Naive thymus-derived CD4-positive, alpha-beta T cell (primary cell): ENCODE measurements at places on chromosomes 16 and 17.

GRCh38 chr17:66547151-66547865 lies 244.9 kb downstream of the PRKCA start:
- DNase-seq = no peak

- no peak for DNase-seq
Measured at GRCh38 chr16:49589544-49590031, 216.0 kb downstream of the C16orf78 start.

DNA sequence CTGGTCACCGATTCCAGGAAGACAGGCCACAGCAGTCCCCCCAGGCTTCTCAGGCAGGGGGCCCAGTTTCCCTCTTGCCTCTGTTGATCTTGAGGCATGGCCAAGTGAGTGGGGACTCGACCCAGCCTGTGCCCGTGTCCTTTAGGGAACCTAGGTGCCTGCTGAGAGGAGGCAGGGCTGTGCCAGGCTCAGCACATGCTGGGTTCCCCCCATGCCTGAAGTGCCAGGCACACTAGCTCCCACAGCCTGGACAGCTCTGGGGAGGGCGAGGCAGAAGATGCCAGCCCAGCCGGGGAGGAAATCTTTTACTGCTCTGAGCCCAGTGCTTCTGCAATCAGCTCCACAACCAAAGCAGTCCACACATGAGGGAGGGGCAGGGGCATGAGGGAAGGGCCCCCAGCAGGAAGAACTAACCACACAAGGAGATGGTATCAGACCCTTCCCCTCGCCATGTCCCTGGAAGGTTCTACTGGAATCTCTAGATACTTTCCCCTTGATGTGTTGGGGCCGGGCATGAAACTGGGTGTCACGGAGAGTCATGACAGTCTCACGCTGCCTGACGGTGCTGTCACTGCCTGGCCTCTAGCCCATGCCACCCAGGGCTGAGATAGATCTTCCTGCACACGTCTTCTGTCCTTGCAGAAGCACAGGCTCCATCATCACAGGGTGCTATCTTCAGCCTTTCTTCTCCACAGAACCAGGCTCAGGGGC lies 25.5 kb downstream of the MYO18A start:
- DNase-seq = no peak

DNA sequence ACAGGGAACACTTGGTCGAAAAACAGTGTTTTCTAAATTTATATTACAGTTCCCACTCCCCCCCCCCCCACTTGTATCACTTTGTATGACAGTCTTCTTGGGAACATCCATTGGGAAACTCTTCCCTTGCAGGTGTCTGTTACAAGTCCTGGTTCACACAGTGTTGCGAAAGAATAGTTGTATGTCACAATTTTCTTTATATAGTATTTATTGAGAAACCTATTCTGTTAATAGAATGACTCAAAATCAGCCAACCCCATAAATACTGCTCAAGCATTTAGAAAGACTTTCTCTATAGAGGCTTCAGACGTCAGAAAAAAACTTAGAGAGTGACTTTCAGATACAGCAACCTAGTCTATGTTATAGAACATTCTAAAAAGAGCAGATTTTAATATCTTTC lies 414.4 kb downstream of the WWOX start:
- no peak for DNase-seq

DNA sequence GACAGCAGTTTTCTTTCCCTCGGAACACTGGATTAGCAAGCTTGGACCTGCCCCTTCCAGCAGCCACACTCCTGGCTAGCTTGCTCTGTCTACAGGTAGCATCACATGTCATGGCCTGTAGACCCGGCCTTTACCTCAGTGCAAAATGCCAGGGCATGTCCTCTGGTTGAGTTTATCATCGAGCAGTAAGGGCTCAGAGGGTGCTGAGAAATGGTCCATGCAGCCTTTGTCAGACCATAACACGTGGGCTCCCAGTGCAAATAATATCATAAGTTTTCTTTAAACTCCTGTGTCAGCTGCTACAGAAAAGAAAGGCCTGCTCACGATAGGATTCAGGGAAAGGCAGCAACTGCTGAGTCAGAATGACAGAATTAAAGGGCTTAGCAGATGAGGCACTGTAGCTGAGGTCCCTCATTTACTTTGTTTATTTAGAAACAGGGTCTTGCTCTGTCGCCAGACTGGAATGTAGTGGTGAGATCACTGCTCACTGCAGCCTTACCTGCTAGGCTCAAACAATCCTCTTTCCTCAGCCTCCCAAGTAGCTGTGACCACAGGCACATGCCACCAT lies 8.0 kb upstream of the GNA13 start:
- DNase-seq = no peak
